Activated gamma-delta T cell treated with anti-CD3 and anti-CD28 coated beads, Interleukin-2, amount 50 U/mL, for 16 hours (primary cell): ENCODE measurements at places on chromosomes 4 and X.

DNA sequence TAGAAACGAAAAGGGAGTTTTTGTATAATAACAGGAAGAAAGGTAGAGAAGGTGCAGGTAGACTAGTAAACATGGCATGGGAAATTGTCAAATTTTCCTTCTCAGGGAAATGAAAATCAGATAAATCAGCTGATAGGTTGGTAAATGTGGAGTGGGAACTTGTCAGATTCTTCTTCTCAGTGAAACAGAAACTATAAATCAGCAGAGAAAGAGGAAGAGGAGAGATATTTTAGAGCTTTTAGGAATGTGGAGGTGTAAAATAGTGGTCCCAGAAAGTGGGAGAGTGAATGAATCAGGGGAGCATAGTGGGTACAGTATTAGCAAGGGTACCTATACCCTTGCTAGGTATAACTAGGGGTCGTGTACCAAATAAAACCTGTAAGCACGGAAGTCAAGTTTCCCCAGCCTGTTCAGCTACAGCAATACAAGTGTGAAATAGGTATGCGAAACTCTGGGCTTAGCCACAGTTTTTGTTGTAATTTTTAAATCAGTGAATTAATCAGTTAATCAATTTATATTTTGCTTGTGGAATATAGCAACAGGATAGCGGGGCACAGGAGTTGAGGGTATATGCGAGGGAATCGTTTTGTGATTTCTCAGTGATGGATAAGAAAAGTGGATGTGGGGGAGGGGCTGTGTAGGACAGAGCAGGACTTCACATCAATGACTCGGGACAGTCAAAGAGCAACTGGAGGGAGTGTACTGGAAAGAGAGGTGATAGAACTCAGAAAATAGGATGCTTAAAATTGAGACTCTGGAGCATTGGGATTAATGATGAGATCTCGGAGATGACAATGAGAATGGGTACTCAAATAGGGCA lies 561.5 kb downstream of the INPP4B start:
- DNase-seq = no peak

- no peak for DNase-seq
These were observed 863.4 kb downstream of the PDHA2 start for GRCh38 chr4:96703265-96703664.

GRCh38 chr4:139921429-139922184 lies 232.4 kb downstream of the MAML3 start:
- DNase-seq = no peak

DNA sequence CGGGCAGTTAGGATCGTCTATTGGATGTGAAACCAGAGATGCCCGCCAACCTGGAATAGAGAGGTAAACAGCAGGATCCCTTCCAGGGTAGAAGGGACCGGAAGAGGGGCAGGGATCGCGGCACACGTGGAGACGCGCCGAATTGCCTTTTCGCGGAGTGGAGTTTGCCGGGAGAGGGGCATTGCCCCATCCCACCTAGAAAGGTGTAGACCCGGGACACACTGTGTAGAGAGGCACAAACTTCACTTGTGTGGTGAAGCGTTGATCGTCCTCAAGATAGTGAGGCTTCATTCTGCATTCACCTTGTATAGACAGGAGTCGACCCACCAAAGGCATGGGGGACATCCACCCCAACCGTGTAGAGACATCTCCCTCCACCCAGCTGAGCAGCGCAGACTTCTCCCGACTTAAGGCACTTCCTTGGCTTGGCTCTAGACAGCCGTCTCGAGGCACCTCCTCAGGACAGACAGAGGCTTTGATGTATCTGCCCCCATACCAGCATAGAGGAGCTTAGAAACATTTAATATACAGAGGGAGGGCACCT lies 410 bp downstream of the GNL3L start:
- no peak for DNase-seq

DNA sequence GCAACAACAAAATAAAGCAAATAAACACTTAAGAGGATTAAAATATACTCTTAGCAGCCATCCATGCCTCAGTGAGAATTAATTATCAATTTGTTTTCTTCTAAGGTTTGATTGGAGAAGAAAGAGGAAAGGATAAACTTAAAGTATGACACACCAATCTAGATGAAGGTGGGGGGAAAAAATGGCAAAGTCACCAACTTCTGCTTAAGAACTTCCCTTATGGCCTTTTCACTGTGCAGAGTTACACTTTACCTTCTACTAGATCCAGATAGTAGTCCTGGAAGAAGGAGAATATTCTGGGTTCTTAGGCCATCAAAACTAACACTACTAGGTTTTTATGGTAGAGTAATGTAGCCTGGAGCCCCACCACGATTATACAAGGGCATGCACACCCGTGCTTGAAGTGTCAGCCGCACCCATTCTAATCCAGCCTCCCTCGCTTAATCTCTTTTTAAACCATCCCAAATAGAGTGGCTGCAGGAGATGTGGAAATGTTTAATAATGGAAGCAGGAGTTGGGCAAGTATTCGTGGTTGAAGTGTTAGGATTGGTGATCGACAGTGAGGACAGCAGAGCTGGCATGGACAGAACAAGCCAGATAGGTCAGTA lies 14.1 kb downstream of the ENPEP start:
- no peak for DNase-seq

GRCh38 chr4:185344743-185345538 lies 50.8 kb downstream of the LRP2BP start:
- DNase-seq = no peak

DNA sequence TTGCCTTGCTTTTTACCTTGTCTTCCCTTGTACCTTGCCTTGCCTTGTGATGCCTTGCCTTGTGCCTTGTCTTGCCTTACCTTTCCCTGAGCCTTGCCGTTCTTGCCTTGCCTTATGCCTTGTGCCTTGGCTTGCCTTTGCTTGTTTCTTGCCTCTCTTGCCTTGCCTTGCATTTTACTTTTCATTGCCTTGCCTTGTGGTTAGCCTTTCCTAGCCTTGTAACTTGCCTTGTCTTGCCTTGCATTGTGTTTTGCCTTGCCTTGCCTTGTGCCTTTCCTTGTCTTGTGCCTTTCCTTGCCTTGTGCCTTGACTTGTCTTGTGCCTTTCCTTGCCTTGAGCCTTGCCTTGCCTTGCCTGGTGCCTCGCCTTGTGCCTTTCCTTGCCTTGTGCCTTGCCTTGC lies 84.6 kb downstream of the TAB3 start:
- DNase-seq = no peak

DNA sequence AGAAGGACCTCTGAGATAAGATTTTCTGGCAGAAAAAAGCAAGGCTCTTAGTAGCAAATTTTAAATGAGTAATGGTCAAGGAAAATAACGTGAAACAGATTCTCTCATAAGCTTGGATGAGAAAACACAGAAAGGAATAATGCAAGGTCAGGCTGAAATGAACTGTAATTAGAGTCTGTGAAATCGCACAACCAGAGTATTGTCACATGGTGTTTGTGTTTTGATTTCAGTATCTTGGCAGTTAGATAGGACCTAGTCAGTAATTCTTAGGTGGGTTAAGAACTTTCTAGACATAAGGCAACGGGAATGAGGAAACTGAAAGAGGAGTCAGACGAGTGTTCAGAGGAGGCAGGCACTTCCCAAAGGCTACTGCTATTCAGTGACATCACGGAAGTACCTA lies 34.6 kb downstream of the LIMCH1 start:
- no peak for DNase-seq

- no peak for DNase-seq
These were observed 79.3 kb downstream of the NFKB1 start for GRCh38 chr4:102580463-102580842.

DNA sequence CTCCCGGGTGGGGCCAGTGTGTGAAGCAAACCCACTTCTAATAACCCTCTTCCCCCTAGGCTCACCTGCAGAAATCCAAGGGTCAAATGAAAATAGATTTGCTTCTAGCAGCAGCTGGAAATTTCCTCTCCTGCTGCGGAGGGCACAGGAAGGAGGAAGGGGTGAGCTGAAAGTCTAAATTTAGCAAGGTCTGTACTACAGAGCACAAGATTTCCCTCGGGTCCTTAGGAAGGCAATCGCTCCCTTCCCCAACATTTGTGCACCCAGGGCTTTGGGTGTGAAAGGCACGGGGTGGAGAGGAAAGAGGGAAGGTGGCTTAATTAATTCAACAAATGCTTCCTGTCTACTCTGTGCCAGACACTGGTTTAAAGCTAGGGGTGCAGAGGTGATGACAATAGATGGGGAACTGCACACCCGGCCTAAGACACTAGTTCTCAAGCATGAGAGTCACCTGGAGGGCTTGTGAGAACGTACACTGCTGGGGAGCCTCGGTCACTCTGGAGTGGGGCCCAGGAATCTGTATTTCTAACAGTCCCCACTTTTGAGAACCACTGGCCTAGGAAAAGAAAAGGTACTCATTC lies 204.4 kb downstream of the NSUN7 start:
- no peak for DNase-seq

DNA sequence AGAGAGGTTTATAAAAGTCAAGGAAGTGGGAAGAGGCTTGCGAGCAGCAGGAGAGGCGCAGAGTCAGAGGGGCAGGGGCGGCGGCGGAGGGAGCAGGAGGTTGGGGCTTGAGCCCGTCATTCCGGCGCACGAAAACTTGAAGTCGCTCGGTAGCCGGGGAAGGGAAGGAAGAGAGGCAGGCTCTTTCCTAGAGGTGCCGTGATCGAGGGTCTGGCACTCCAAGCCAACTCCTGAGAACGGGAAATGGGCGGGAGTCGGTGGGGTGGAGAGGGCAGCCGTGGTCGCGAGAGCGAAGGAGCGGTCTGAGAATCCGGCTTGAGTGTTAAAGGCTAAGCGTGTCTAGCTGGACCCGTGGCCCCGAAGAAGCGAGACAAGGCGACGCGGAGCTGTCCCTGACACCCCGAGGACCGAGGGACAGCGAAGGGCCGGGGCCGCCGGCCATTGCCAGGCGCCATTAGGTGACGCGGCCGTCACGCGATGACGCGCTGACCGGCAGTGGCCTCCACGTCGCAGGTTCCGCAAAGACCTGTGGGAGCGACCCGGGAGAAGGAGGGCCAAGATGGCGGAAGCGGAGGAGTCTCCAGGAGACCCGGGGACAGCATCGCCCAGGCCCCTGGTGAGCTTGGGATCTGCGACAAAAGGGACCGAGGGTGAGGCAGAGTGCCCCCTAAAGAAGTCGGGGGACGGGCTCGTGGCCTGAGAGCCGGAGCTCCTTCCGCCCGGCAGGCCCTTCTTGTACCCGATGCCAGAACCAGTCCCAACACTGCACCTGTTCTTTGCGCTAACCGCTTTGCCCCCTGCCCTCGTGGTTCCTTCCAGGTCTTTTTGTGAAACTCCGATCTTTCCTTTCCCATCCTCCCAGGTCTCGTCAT lies at the start of gene YIPF6:
Gene YIPF6, plus strand, starts transcription at position 544 of the 872 bp plus-strand sequence. Its CDS starts 16 bp downstream, at position 560.
- peak; percentile 24 for DNase-seq

DNA sequence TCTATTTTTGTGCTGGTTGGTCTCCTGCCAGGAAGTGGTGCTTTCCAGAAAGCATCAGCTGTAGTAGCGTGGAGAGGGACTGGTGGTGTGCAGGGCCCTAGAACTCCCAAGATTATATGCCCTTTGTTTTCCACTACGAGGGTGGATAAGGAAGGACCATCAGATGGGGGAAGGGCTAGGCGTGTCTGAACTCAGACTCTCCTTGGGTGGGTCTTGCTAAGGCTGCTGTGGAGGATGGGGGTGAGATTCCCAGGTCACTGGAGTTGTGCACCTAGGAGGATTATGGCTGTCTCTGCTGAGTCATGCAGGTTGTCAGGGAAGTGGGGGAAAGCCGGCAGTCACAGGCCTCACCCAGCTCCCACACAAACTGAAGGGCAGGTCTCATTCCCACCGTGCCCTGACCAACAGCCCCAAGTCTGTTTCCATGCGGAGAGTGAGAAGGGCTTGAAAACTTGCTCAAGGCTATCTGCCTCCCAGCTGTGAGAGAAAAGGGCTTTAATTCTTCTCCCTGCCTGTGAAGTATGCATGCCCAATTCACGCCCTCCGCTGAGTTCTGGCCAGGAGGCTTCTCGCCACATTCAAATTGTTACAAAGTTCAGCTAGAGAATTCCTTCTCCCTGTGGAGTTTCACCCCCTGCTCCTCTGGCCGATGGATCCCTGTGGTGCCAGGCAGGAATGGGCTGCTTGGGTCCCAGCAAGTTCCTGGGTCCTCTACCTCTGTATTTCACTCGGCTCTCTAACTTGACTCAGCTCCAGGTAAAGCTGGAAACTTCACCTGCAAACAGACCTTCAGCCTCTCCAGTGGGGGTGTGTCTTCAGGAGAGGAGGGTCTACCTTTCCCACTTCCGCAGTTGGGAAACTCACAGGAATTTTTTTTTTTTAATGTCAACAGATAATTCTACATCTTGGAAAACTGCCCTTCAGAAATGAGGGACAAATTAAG lies 7.7 kb upstream of the CSTF2 start:
- DNase-seq = no peak

- no peak for DNase-seq
These were observed 7.3 kb downstream of the PLP1 start for GRCh38 chrX:103783971-103784370.

DNA sequence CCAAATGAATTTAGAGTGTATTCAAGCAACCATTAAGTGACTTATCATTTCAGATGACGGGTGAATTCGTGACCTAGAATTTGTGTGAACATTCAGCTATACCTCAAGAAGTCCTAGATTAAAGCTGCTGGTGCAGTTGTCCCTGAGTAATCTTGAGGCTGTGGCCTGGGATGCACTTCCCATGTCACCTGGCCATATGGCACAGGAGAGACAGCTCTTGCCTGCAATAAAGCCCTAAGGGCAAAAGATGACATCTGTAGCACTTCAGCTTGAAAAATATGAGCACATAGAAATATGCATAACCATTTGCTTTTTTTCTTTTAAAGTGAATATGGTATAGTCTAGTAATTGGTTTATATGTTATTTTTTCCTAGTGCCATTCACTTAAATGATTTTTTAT lies 125.8 kb downstream of the FHDC1 start:
- DNase-seq = no peak

GRCh38 chrX:20056704-20057103 lies 60.0 kb downstream of the MAP7D2 start:
- DNase-seq = no peak

DNA sequence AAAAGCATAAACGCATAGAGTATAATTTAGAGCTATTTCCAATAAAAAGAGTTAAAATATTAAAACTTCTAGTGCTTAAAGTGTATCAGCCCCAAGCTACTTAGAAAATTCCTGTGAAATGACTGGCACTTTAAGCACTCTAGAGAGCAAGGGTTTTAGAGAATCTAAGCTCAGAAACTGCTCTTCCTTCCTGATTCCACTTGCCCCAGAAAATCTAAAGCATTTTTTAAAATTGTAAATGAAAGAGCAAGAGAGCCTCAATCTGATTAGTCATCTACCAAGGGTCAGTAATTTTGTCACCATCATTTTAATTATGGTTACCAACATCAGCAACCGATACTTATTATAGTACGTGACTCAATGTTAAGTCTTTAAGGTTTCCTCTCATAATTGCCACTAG lies 25.0 kb downstream of the CTPS2 start:
- no peak for DNase-seq

DNA sequence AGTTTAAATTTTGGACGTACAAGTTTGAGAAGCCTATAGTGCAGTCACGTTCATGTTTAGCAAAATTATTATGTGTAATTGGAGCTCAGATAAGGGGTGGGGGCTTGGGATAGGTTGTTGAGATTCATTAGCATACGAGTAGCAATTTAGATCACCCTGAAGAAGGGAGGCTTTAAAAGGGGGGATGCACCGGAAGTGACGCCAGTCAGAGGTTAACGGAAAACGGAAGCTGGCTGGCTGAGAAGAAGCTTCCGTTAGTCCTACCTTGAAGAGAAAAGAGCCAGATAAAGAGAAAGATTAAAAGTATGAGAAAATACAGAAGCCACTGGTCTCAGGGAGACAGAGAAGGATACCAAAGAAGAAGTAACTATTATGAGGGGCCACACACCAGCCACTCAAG lies 1.1 kb upstream of the NXT2 start:
- DNase-seq = no peak

GRCh38 chr4:71254451-71255012 lies 84.3 kb upstream of the SLC4A4 start:
- no peak for DNase-seq
